Ascending aorta (tissue), 2 donors: ENCODE measurements at places on chromosomes 7 and 10. TPM values are rescaled to one million over a fixed set of nuclear protein-coding genes. Genes with fewer than 3 reads are reported as not detected.

Gene VAX1
- total RNA-seq = not detected

Gene ABCB1
- 5.5 TPM for total RNA-seq

Gene PNLIP
- not detected for total RNA-seq

Gene HOXA3
- total RNA-seq = 14.4 TPM

Gene UNC5B
- total RNA-seq = 42.4 TPM

Gene MEOX2
- 35.0 TPM for total RNA-seq

Gene TSPAN12
- total RNA-seq = 28.9 TPM

Gene JAKMIP3
- not detected for total RNA-seq

Gene MMD2
- not detected for total RNA-seq

Gene CALD1
- total RNA-seq = 352 TPM

Gene PARP12
- total RNA-seq = 54.6 TPM

Gene INMT
- total RNA-seq = 51.8 TPM

Gene PRKCQ
- not detected for total RNA-seq

Gene ODAD2
- not detected for total RNA-seq

Gene BTBD16
- not detected for total RNA-seq

Gene SPDYE18
- total RNA-seq = not detected

Gene CCDC7
- 56.9 TPM for total RNA-seq

Gene SEMA4G
- total RNA-seq = 2.1 TPM

Gene MYO3A
- total RNA-seq = not detected

Gene SPDYE16
- not detected for total RNA-seq

Gene VSIR
- 193 TPM for total RNA-seq

Gene PLCE1
- 3.8 TPM for total RNA-seq

Gene LIPF
- 7.1 TPM for total RNA-seq

Gene AGR2
- total RNA-seq = not detected

Gene CCDC172
- total RNA-seq = not detected

Gene PRSS37
- not detected for total RNA-seq

Gene AS3MT
- total RNA-seq = 1.4 TPM

Gene TMEM229A
- not detected for total RNA-seq

Gene COL26A1
- not detected for total RNA-seq

Gene ANKIB1
- 27.4 TPM for total RNA-seq

Gene TLX1
- total RNA-seq = not detected

Gene GDF10
- 1.2 TPM for total RNA-seq

Gene NPFFR1
- total RNA-seq = not detected

Gene LRMDA
- total RNA-seq = 0.96 TPM

Gene ZNF853
- total RNA-seq = 12.2 TPM
